ENCODE measurements at places on chromosomes 2 and 18.

GRCh38 chr2:627926-628560 lies 49.2 kb downstream of the TMEM18 start:
- DNase-seq, result no peak

DNA sequence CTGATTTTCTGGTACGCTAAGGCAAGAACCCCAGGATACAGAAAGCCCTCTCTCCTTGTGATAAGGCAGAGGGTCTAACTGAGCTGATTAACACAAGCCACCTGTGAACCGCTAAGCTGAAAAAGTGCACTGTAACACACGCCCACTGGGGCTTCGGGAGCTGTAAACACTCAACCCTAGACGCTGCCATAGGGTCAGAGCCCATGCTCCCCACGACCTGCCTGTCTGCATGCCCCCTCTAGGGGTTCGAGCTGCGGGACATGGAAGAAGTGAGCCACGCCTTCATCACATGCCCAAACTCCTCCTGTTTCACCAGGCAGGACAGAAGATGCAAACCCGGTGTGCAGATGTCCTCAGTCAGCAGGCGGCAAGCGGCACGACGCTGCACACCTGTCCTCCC lies 173.9 kb upstream of the RAB12 start:
- DNase-seq, result no peak

- DNase-seq, result no peak
These were observed 87.7 kb downstream of the PTGR3 start for GRCh38 chr18:75121266-75121665.

GRCh38 chr2:105071379-105071778 lies 33.5 kb downstream of the MRPS9 start:
- DNase-seq, result no peak

GRCh38 chr2:50854381-50854780 lies 177.6 kb downstream of the NRXN1 start:
- DNase-seq, result no peak

DNA sequence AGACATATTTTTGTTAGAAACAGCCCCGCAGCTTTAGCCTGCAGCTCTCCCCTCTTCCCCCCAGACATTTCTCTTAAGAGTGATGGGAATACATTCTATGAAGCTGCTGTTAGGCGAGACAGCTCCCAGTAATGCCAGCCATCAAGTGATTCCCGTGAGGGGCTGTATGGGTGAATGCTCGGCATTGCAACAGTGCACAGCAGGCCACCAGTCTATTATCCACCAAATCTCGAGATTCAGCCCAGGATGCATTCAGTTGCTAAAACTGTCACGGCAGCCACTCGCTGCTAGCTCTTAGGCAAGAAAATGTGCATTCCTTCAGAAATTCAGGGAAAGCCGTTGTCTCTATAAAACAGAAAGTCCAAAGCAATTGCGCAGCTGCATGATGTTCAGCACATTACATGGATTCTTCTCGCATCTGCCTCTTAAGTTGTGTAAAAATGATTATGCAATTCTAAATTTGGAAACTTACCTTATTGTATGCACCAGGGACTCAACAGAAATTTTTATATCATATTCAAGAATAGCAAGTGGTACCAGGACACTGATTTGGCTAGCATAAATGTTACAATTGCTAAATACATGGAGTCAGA lies 211.3 kb upstream of the ARL4C start:
- DNase-seq, result no peak

GRCh38 chr2:237412646-237412987 lies 1.3 kb downstream of the COL6A3 start:
- no peak for DNase-seq

- DNase-seq, result no peak
These were observed 473.9 kb upstream of the CDH2 start for GRCh38 chr18:28650860-28651259.

GRCh38 chr18:76975577-76976110 lies 153.3 kb downstream of the ZNF236 start:
- no peak for DNase-seq

- no peak for DNase-seq
These were observed 7.2 kb upstream of the CRYGB start for GRCh38 chr2:208153156-208153555.

GRCh38 chr18:6207116-6207515 lies 207.6 kb downstream of the L3MBTL4 start:
- DNase-seq, result no peak

DNA sequence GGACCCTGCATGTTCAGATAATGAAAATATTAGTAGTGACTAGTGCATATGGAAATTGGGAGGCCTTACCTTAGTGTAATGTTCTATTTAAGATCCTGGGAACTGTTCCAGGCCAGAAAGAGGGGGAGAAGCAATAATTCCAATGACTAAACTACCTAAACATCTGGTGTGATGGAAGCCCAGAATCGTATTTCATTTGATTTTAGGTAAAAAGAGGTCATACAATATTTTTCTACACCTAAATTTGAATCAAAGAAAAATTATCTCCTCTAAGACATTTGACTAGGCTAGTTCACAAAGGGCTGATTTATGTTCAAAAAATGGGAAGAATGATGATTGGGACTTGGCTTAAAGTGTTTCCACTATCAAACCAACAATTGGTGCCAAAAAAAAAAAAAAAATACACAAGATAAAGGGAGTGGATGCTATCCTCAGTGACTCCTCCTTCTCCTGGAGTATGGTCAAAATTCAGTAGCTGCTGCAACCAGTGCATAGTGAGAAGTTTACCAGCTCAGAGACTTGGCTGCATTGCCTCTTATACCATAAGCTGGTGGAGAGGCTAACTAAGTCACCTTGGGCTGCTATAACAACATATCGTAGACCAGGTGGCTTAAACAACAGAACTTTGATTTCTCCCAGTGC lies 1038.3 kb upstream of the ACVR2A start:
- no peak for DNase-seq

DNA sequence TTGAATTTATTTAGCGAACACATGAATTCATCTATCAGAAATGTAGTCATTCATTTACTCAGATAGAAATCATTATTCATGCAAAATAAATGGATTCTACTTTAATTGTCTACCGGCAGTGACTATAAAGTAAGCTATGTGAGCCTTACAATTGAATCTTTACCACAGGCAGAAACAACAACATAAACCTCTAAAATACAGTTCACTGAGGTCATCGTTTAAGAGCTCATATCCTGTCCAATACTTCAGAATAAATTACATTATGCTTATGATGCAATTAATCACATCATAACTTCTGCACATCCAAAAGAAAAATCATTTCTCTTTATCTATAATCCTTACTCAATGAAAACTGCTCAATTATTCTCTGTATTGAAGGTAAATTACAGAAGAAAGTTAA lies 244.7 kb downstream of the HNMT start:
- DNase-seq, result no peak
